ENCODE measurements at places on chromosomes 4 and X. TPM values are rescaled to one million over a fixed set of nuclear protein-coding genes. Genes with fewer than 3 reads are reported as not detected.

Gene FAM184B
- total RNA-seq = not detected

Gene NOX1
- not detected for total RNA-seq

Gene CACNA1F
- not detected for total RNA-seq

Gene AFM
- total RNA-seq = not detected

Gene CLCN3
- total RNA-seq = 51.9 TPM

Gene CT45A10
- total RNA-seq = not detected

Gene RTL9
- 0.06 TPM for total RNA-seq

Gene USP51
- 1.5 TPM for total RNA-seq

Gene MAGEA11
- not detected for total RNA-seq

Gene HDAC6
- total RNA-seq = 28.1 TPM

Gene ZNF141
- total RNA-seq = 9.4 TPM

Gene KLB
- 0.06 TPM for total RNA-seq

Gene SLC4A4
- 0.40 TPM for total RNA-seq

Gene ADH1C
- 1.1 TPM for total RNA-seq

Gene PASD1
- not detected for total RNA-seq

Gene MAGED4B
- total RNA-seq = 3.5 TPM

Gene ARHGAP6
- 9.9 TPM for total RNA-seq

Gene MYOZ2
- total RNA-seq = 3.9 TPM

Gene IL21
- total RNA-seq = not detected

Gene RBM46
- total RNA-seq = under 0.01 TPM

Gene MAGEA10
- not detected for total RNA-seq

Gene CFAP47
- total RNA-seq = not detected

Gene TMEM35A
- 7.1 TPM for total RNA-seq

Gene STK26
- 0.75 TPM for total RNA-seq

Gene ATP7A
- total RNA-seq = 20.3 TPM

Gene RNF150
- 0.13 TPM for total RNA-seq

Gene ACTRT1
- not detected for total RNA-seq

Gene PROM1
- not detected for total RNA-seq

Gene MAP7D2
- not detected for total RNA-seq

Gene TBC1D8B
- total RNA-seq = 11.3 TPM

Gene LONRF3
- 1.3 TPM for total RNA-seq

Gene TMEM47
- 115 TPM for total RNA-seq

Gene CXCL11
- total RNA-seq = not detected

Gene KCTD8
- total RNA-seq = 0.13 TPM

Gene NUP62CL
- total RNA-seq = not detected

Gene CETN2
- total RNA-seq = 50.2 TPM

Gene PHKA1
- total RNA-seq = 13.9 TPM

Gene MAGT1
- 593 TPM for total RNA-seq
